Tibial nerve (tissue), 4 donors: ENCODE measurements at places on chromosomes 11 and 22.

DNA sequence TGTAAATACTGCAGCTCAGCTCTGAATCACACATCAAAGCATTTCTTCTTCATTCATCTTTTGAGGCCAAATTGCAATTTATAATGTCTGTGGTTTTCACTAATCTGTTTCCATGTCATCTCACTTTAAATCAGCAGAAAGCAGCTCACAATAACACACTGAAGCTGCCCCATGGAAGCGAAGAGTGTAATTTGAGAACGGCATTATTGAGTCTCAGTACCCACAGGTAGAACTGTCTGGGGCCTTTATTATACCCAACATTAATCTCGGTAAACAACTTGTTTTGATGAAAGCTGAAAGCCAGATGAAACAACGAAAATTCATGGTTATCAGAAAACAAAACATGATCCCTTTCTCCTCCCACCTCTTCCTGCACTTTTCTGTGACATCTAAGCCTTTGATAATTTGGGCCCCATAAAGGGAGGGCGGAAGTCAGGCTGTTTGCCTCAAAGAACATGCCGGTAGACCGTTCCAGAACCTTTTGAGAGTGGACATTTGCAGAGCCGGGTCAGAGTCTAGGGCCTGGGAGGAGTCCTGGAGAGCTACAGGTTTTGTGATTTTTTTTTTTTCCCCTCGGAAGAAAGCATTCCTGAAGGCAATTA is 68.2 kb upstream of the SESN3 start:
- DNase-seq: no peak

- DNase-seq: no peak
Observed at GRCh38 chr11:119912229-119912628, 183.2 kb upstream of the NECTIN1 start.

DNA sequence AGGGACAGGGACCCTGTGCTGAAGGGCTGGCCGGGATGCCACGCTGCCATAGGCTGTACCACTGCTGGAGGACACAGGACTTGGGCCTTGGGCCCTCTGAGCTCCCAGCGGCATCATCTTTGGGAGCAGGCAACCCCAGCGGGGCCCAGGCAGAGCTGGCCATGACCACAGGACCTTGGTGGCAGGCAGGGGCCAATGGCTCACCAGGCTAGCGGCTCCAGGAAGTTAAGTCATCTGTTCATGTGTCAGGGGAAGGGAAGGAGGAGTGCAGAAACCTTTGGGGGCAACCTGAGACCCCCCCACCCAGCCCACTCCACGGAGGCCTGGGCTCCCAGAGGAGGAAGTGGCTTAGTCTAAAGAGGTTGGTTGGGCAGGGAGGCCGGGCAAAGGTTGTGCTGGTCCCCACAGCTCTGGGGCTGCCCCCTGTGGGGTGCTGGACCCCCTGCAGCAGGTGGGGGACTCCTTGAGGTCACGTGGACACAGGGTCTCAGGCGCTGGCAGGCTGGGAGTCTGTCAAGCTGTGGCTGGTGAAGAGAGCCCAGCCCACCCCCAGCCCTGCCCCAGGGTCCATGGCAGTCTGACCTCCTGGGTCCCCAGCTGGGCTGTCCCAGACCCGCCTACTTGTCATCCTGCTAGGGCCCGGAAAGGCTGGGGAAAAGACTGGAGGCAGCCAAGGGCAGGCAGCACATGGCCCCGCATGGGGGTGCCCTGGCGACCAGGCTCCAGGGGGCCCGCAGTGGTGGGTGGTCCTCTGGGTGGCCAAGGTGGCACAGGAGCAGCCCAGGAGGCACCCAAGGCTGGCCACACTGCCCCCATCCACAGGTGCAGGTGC is 184.3 kb downstream of the IGLL1 start:
- DNase-seq: no peak

- no peak for DNase-seq
Observed at GRCh38 chr11:47860536-47860935, 12.4 kb upstream of the NUP160 start.

- no peak for DNase-seq
Observed at GRCh38 chr11:13216711-13217075, 60.9 kb upstream of the BMAL1 start.

GRCh38 chr11:128553662-128554362 is 33.5 kb downstream of the ETS1 start:
- DNase-seq: no peak
